ENCODE measurements at places on chromosomes 3 and 15.

GRCh38 chr15:41276831-41277230 lies 45.8 kb downstream of the CHP1 start:
- no peak for DNase-seq

- no peak for DNase-seq
Measured at GRCh38 chr3:56795829-56796185, 5.9 kb downstream of the ARHGEF3 start.

- no peak for DNase-seq
Measured at GRCh38 chr3:67587811-67588210, 66.6 kb downstream of the SUCLG2 start.

DNA sequence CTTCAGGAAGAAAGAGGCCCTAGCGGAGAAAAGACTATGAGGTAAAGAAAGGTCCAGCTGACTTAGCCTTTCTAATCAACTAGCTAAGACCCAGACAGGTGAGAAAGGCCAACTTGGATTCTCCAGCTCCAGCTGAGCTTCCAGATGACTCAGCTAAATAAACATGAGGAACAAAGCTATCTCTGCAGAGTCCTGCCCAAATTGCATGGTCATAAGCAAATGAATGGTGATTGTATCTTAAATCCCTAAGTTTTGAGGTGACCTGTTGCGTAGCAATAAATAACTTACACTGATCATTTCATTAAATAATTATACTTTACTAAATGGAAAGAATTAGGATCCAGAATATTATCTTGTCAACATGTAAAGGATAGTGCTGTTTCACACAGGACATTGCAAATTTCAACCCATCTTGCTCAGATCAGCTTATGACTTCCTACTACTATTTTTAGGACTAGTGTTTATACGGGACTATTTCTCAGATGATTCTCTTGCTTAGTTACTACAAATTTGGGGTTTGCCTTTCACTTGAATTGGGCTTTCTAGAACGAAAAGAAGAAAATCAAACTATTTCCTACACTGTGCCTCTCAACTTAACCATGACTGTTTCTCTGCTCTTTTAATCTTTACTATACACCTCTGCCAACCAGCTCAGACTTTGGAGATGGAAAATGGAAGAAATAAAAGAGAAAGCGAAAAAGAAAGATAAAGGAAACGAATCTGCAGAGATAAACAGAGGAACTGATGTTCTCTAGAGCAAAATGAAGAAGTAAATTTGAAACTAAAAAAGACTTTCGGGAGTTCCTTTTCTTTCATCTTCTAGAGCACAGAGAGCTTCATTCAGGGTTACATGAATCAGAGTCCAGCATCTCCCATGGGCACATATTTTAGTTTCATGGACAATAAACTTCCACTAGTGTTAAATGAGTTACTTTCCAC lies 6.6 kb upstream of the ADGRG7 start:
- DNase-seq, result no peak

- peak; percentile 4 for DNase-seq
Measured at GRCh38 chr3:128994173-128994512, 267 bp upstream of the CFAP92 start.
